ENCODE measurements at places on chromosomes 5 and 9.

- no peak for DNase-seq
Observed at GRCh38 chr9:136098844-136099243, 3.8 kb upstream of the NACC2 start.

DNA sequence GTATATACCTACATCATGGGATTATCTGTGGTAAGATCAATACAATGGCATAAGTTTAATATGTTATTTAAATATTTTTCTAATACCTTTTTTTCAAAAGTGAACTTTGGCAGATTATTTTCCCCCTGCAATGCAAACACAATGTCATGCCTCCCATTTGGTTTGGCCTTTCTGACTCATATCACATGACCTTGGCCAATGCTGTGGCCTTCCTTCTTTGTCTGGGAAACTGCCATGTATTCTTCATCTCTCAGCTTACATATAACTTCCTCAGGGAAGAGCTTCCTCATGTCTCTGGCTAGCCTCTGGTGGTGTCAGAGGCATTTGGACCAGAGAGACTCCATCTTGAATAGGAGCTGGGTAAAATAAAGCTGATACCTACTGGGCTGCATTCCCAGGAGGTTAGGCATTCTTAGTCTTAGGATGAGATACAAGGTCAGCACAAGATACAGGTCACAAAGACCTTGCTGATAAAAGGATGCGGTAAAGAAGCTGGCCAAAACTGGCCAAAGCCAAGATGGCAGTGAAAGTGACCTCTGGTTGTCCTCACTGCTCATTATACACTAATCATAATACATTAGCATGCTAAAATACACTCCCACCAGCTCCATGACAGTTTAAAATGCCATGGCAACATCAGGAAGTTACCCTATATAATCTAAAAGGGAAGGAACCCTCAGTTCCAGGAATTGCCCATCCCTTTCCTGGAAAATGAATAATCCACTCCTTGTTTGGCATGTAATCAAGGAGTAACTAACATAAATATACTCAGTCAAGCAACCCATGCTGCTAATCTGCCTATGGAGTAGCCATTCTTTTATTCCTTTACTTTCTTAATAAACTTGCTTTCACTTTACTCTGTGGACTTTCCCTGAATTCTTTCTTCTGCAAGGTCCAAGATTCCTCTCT is 76.0 kb downstream of the C9orf153 start:
- no peak for DNase-seq

- no peak for DNase-seq
Observed at GRCh38 chr5:103598997-103599566, 36.5 kb upstream of the NUDT12 start.

DNA sequence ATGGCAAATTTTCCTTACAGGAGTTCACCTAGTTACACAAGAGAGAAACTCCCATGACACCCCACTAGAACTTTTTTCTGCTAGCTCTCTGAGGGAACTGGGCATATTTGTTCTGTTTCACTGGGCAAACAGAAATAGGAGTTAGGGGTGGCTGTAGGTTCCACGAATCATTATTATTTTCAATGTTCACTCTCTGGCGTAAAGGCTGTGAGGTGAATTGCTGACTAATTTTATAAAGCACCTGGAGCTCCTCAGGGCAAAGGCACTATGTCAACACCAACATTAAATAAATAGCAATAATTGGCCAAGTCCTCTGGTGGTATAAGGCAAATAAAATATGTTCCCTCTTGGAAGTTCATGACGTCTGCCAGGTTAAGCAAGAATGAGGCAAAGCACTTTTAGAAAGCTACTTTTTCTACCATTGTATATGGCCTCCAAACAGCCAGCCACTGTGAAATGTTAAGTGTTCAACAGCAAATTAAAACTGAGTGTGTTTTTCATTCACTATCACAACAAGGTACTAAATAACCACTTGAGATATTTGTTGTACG is 344.6 kb downstream of the PDE4D start:
- DNase-seq, result peak; percentile 93

GRCh38 chr5:21237461-21237860 is 1249.5 kb upstream of the CDH18 start:
- peak; percentile 11 for DNase-seq

DNA sequence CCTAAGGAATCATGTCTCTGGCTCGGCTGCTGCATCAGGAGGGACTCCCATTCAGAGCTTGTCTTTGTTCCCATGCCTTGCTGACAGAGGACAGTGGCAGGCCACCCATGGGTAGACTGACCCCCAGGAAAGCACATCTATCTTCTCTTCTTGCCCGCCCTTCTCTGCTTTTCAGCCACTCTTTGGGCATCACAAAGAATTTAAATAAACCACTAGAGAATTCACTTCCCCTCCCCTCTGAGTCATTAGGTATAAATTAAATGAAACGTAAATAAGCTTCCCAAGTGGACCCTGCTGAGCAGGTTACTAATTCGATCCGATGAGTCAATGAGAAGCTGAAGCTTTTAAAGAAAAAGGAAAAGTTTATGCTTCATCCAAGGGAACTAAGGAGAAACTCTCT is 97.0 kb downstream of the DRD1 start:
- DNase-seq, result no peak

All from NCI-H1417 treated with DMSO at 0.1 percent for 48 hours (cell line).